Naive thymus-derived CD4-positive, alpha-beta T cell (primary cell): ENCODE measurements at places on chromosomes 12 and 14. TPM values are rescaled to one million over a fixed set of nuclear protein-coding genes. Genes with fewer than 3 reads are reported as not detected.

DNA sequence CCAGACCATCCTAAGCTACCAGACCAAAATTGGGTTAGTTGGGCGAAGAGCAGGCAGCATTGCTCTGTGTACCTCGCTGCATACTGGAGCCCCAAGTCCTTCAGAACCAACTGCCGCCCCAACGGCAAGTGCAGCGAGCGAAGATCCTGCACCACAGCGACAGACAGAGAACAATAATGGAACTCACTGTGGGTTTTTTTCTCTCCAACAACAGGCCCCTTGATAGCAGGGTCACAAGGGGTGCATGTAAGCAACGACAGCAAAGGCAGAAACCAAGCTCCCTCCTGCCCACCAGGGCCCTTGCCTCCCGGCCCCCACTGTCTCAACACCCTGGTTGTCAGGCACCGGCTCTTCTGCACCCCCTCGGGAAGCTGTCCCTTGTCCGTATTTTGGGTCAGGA is 39.0 kb downstream of the RNF34 start:
- H3K4me1 ChIP-seq = no peaks in the 10 kb centered on the region
- no peaks in the 10 kb centered on the region for H3K27me3 ChIP-seq
- H3K27ac ChIP-seq = no peak overlapping the region
- no peak for DNase-seq
- H3K36me3 ChIP-seq = peaks cover 11% of the 10 kb centered on the region

DNA sequence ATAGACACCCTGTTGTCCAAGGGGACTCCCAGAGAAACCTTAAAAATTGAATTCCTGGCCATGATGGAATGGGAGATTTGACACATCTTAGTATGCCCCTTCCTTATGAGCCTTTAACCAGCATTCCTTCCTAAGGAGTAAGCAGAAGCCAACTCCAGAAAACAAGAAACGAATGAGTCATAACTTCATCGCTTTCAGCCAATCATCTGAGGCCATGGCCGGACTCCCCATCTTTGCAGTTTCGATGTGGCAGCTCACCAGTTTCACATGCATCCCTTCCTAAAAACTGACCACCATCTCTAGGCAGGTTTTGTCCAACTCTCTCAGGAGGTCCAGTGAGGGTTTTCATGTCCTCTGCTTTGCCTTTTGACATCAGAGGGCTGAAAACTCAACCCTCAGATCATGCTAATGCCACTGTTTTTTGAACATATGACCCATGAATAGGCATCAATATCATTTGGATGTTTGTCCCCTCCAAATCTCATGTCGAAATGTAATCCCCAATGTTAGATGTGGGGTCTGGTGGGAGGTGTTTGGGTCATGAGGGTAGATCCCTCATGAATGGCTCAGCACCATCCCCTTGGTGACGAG is 19.9 kb downstream of the DAAM1 start:
- H3K4me1 ChIP-seq = no peaks in the 10 kb centered on the region
- no peaks in the 10 kb centered on the region for H3K36me3 ChIP-seq
- no peak for DNase-seq
- no peak overlapping the region for H3K4me3 ChIP-seq
- no peak overlapping the region for H3K27ac ChIP-seq

DNA sequence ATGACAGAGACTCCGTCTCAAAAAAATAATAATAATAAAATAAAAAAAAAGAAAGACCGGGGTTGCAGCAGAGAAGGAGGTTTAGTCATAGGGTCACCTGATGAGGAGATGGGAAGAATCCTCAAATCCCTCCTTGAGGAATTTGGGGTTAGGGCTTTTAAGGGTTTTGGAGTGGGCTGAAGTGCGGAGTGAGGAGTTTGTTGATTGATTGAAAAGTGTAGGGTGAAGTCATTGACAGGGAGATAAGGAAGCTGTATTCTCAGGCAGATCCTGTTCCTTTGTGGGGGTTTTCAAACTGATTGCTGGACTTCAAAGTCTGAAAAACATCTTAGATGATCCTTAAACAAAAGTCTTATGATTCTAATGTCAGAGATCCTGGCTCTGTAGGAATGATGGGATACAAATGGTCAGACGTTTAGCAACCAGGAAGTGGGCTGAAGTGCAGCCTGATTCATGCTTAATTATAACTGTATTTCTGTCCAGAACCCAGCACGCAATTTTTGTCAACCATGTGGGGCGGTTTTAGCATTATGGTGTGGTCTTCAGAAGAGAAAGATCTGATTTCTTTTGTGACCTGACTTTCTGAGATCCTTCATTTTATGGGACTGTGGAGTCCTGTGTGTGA is 16.0 kb downstream of the FNTB start:
- no peak overlapping the region for H3K27ac ChIP-seq
- H3K27me3 ChIP-seq = no peaks in the 10 kb centered on the region
- H3K36me3 ChIP-seq = peaks cover 13% of the 10 kb centered on the region
- no peak for DNase-seq

DNA sequence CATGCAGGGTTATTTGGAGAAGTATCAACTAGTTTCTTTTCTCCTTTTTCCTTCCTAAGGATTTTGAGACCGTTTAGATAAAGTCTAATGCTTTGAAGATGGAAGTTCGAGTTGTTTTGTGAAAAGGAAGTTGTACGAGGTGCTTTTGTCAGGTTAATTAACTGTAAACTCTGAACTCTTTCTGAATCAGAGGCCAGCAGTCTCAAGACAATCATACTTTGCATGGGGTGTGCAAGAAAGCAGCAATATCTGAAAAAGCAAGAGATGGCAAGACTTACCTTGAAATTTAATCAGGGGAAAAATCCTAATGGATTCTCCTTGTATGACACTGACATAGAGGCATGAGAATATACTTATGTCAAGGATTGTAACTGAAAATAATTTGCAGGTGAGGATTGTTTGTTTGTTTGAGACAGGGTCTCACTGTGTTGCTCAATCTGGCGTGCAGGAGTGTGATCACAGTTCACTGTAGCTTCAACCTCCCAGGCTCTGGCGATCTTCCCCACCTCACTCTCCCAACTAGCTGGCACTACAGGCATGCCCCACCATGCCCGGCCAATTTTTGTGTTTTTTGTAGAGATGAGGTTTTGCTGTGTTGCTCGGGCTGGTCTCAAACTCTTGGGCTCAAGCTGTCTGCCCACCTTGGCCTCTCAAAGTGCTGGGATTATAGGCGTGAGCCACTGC is 170.2 kb upstream of the HMGA2 start:
- H3K4me3 ChIP-seq = no peak overlapping the region
- no peaks in the 10 kb centered on the region for H3K4me1 ChIP-seq
- H3K27ac ChIP-seq = no peak overlapping the region
- no peaks in the 10 kb centered on the region for H3K36me3 ChIP-seq
- H3K27me3 ChIP-seq = no peaks in the 10 kb centered on the region

GRCh38 chr14:37278636-37279538 is 81.2 kb downstream of the MIPOL1 start:
- no peaks in the 10 kb centered on the region for H3K4me1 ChIP-seq
- H3K27ac ChIP-seq = no peak overlapping the region
- no peak overlapping the region for H3K4me3 ChIP-seq
- no peaks in the 10 kb centered on the region for H3K36me3 ChIP-seq
- no peaks in the 10 kb centered on the region for H3K27me3 ChIP-seq

DNA sequence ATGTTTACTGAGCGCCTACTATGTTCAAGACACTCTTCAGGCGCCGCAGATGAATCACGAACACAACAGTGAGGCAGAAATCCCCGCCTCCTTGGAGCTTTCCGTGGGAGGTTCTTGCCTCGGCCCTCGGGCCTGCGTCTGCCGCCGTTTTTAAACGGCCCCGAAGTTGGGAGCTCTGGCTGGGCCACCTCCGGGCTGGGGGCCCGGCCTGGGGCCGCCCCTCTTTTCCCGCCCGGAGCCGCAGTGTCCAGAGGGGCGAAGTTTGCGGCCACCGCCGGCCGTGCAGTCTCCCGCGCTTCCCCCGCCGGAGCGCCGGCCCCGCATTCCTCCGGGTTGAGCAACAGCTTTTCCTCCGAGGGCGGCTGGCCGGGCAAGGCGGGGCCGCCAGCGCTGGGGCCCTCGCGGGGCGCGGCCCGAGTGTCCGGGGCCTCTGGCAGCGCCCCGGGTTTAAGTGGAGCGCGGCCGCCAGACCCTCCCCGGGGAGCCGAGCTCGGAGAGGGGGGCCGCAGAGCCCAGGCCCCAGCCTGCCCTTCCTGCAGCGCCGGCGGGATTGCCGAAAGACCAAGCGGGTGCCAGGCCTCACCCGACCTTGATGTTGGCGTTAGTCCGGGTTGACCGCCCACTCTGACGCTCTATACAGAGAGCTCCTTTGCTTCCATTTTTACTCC is 18.7 kb upstream of the CTDSP2 start:
- no peaks in the 10 kb centered on the region for H3K27me3 ChIP-seq
- peak overlapping the region; percentile 50 for H3K4me3 ChIP-seq
- H3K4me1 ChIP-seq = no peaks in the 10 kb centered on the region
- no peak overlapping the region for H3K27ac ChIP-seq
- H3K36me3 ChIP-seq = no peaks in the 10 kb centered on the region

GRCh38 chr14:63737582-63738006 is 9.7 kb upstream of the SGPP1 start:
- no peak for DNase-seq
- no peaks in the 10 kb centered on the region for H3K4me1 ChIP-seq
- no peak overlapping the region for H3K27ac ChIP-seq
- no peaks in the 10 kb centered on the region for H3K36me3 ChIP-seq
- H3K4me3 ChIP-seq = peak overlapping the region; percentile 38

GRCh38 chr14:77053046-77053841 is 24.7 kb upstream of the IRF2BPL start:
- peak; percentile 76 for DNase-seq
- H3K4me1 ChIP-seq = peaks cover 7% of the 10 kb centered on the region
- H3K4me3 ChIP-seq = no peak overlapping the region
- no peak overlapping the region for H3K27ac ChIP-seq
- H3K36me3 ChIP-seq = no peaks in the 10 kb centered on the region

GRCh38 chr12:128018067-128018466 is 248.9 kb upstream of the TMEM132C start:
- H3K27me3 ChIP-seq = no peaks in the 10 kb centered on the region
- DNase-seq = no peak
- H3K27ac ChIP-seq = no peak overlapping the region
- no peaks in the 10 kb centered on the region for H3K4me1 ChIP-seq
- H3K36me3 ChIP-seq = no peaks in the 10 kb centered on the region
- no peak overlapping the region for H3K4me3 ChIP-seq

- no peak overlapping the region for H3K27ac ChIP-seq
- H3K36me3 ChIP-seq = no peaks in the 10 kb centered on the region
- H3K4me1 ChIP-seq = no peaks in the 10 kb centered on the region
- H3K4me3 ChIP-seq = no peak overlapping the region
- no peaks in the 10 kb centered on the region for H3K27me3 ChIP-seq
These were observed 78.0 kb downstream of the TTC6 start for GRCh38 chr14:37673439-37673838.

DNA sequence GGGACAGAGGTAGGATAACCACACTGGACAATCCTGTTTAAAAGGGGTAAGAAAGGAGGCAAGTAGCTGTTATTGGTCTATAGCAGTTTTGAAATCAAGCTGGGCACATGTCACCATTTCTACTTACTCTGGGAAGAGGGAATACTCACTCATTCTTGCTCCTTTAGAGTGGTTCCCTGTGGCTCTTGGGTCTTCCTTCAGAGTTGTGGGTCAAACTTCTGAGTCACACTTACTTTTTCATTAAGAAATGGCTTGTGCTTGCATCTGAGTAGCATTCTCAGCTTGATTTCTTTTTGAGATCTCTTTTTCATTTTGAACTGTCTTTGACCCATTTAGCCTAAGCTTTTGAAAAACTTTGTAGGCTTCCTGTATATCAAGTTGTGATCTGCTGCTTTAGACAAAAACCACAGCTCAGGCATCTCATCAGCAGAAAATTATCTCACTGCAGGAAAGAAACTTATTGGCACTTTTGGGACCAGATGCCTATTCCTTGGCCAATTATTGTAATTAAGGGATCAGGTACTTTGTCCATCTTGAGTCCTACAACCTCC is 122.2 kb downstream of the AEBP2 start:
- H3K27me3 ChIP-seq = no peaks in the 10 kb centered on the region
- no peak for DNase-seq
- no peak overlapping the region for H3K4me3 ChIP-seq
- H3K36me3 ChIP-seq = no peaks in the 10 kb centered on the region

- no peak for DNase-seq
- no peak overlapping the region for H3K27ac ChIP-seq
- H3K36me3 ChIP-seq = no peaks in the 10 kb centered on the region
- H3K4me1 ChIP-seq = peaks cover 5% of the 10 kb centered on the region
- no peak overlapping the region for H3K4me3 ChIP-seq
- no peaks in the 10 kb centered on the region for H3K27me3 ChIP-seq
These were observed 33.6 kb downstream of the RPGRIP1 start for GRCh38 chr14:21313512-21313911.

- H3K4me1 ChIP-seq = no peaks in the 10 kb centered on the region
- H3K27me3 ChIP-seq = no peaks in the 10 kb centered on the region
- H3K27ac ChIP-seq = no peak overlapping the region
- no peaks in the 10 kb centered on the region for H3K36me3 ChIP-seq
- no peak overlapping the region for H3K4me3 ChIP-seq
- DNase-seq = no peak
These were observed 24.9 kb downstream of the CPM start for GRCh38 chr12:68908076-68908475.

DNA sequence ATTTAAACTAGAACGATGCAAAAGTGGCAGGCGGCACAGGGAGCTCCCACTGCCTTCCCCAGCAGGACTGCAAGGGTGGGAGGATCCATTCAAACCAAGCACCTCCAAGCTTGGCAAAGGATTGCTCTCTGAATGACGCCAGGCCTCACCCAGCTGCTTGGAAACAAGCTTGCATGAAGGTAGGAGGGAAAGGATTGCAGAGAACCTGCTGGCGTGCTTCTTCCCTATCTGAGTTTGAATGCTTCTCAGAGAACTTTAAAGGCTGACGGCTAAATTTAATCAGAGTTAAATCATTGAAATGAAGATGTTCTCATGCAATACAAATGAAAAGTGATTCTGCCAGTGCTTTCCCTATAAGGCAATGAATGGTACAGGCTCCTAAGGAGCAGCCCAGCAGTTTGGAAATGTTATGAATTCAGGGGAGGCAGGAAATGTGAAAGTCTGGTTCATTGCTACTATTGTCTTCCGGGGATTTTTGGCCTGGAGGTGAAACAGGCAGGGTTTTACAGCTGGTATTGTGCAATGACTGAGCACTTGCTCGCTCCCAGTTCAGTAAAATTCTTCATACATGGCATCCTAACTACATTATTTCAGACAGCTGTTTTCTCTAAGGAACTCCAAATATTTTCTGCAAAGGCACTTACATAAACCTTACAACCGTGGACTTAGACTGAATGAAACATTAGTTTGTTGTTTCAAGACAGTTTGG is 31.9 kb upstream of the DUSP6 start:
- no peak overlapping the region for H3K27ac ChIP-seq
- no peaks in the 10 kb centered on the region for H3K27me3 ChIP-seq
- DNase-seq = no peak
- no peak overlapping the region for H3K4me3 ChIP-seq

The NTN4 gene
- total RNA-seq = not detected in 2 replicates

The SLCO1B1 gene
- not detected for total RNA-seq

The TAS2R8 gene
- total RNA-seq = 0.36 TPM in 1 of 2 replicates, not detected in the other

The AJUBA gene
- total RNA-seq = 0.49 TPM

The TSPAN8 gene
- not detected for total RNA-seq

The CCDC196 gene
- not detected for total RNA-seq

The BEST3 gene
- not detected for total RNA-seq
